DMS53 (cell line): ENCODE measurements at places on chromosomes 3 and 15.

GRCh38 chr15:73522011-73522410, 79.0 kb downstream of the REC114 start:
- DNase-seq, result no peak

- no peak for DNase-seq
Observed at GRCh38 chr3:153247331-153248330, 85.6 kb downstream of the RAP2B start.

GRCh38 chr3:101846709-101847108, 2.6 kb upstream of the NFKBIZ start:
- peak; percentile 36 for DNase-seq

DNA sequence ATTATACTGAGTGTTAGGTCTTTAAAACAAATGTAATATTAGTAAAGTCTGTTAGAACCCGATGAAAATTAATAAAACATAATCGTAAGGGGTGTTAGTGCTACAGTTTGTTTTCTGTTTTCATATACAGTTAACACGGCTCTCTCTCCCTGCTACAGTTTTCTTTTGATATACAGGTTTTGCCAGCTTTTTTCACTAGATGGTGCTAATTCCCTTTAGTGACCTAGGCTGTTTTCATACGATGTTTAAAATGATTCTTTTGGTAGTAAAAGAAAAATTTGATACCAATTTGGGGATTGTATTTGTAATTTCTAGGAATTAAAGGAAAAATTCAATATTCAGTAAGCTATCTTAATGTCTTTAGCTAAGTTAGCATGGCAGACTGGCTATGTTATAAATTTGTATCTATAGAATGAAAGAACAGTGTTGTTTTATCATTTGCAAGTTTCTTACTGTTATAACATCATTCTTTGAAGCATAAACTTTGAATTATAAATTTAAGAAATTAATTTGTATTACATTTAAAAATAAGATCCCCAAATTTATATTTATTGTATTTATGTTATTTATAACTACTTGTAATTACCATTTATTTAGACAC, 11.5 kb downstream of the APH1B start:
- peak; percentile 67 for DNase-seq
